ENCODE measurements at places on chromosomes 1 and 21. TPM values are rescaled to one million over a fixed set of nuclear protein-coding genes. Genes with fewer than 3 reads are reported as not detected.

- DNase-seq = no peak
Measured at GRCh38 chr21:42473498-42474042, 22.5 kb downstream of the RSPH1 start.

The OSCP1 gene
- 23.9 TPM for polyA plus RNA-seq

DNA sequence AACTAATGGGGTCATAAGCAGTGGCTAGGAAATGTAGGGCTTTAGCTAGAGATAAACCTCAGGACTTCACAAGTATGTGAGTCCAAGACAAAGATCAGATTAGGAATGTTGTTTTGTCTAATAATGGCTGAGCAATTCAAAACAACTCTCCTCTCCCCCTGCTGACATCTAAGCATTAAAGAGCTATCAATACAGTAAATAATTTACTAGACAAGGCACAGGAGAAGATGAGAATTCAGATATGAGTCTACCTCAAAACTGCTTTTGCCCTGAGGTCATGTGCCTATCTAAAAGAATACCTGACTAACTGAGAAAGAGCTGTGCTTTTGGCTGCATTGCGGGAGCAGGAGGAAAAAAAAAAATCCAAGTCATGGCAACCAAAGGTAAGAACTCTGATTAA is 86.8 kb downstream of the SPATA17 start:
- DNase-seq = no peak

DNA sequence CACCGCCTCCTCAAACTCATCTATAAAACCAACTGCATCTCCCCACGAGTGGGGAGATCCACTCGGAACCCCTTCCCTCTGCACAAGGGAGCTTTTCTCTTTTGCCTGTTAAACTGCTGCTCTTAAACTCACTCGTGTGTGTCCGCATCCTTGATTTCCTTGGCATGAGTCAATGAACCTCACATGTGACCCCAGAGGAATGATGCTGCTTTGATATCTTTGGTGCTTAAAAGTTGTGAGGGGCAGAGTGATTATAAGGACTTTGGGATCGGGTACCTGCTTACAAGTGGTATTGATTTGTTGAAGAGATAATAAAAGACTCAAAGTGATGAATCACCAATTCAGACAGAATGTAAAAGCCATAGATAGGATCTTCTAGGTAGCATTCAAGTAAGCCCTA is 125.3 kb downstream of the GREM2 start:
- no peak for DNase-seq

DNA sequence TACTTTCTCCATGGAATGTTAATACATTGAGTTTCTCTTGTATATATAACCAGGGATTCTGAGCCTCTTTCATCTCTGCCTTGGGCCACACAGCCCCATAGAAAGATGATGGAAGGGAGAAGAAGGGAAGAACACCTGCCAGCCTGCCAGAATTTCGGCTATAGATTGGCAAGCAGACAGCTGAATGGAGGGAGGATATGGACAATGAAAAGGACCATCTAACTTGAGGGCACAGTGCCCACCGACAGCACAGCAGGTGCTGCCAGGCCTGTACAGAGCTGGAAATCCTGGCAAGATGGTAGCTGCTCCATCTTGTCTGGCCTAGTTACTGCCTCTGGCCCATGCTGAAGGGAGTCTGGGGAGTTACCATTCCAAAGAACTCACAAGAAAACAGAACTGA is 244.3 kb downstream of the FGGY start:
- DNase-seq = no peak

The RGS13 gene
- polyA plus RNA-seq = not detected

The RGS8 gene
- polyA plus RNA-seq = 0.07 TPM

The MEF2D gene
- polyA plus RNA-seq = 21.1 TPM

The BCL2L15 gene
- 0.34 TPM for polyA plus RNA-seq

The KRTAP7-1 gene
- polyA plus RNA-seq = not detected

- DNase-seq = no peak
Measured at GRCh38 chr1:180935326-180936109, 22.8 kb downstream of the KIAA1614 start.

DNA sequence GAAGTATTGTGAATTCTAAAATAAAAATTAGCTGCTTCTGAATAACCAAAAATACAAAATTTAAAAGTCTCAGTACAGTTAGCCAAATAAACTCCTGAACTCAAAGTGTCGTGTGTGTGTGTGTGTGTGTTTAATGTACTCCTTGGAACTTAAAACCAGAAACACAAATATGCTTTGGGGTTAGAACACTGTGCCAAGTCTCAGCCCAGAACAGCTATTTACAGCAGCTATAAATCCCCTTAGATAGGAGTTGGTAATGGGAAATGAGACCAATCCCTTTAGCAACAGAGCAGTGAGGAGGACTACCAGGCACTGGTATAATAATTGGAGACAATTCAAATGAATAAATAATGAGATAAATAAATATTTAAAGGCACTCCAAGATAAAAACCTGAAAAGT is 83.1 kb downstream of the PATJ start:
- DNase-seq = no peak

GRCh38 chr21:21463456-21463855 is 465.2 kb downstream of the NCAM2 start:
- DNase-seq = no peak

The PRR9 gene
- not detected for polyA plus RNA-seq

The UBIAD1 gene
- 16.3 TPM for polyA plus RNA-seq

The ASCL5 gene
- polyA plus RNA-seq = 0.11 TPM

- DNase-seq = no peak
Measured at GRCh38 chr1:43293896-43294760, 6.7 kb upstream of the TIE1 start.

The CXADR gene
- 39.4 TPM for polyA plus RNA-seq

The AADACL4 gene
- polyA plus RNA-seq = 1.2 TPM

DNA sequence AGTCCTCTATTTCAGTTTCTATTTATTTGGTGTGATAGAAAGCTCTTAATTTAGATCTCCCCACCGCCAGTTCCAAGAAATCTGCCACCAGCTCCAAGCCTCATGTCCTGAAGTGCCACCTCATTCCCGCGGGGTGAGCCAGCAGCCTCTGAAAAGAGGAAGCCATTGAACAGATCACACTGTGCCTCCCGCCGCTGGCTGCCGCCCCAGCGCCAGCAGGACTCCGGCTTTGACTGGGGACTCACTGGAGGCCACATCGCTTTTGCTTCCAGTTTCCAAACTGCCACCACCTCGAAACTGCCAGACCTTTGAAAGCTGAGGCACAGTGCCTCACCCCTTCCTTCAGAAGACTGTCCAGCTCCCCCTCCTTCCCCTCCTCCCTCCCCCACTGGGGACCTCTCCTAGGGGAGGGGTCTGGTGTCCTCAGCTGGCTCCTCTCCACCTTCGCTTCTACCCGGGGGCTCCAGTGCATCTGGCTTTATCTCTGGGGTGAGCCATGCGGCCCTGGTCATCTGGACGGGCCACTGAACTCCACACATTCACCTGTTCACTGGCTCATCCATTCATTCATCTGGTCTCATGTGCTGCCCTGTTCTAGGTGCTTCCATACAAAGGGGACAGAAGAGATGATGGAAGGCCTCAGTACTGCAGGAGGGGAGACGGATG is 58.9 kb downstream of the VPS26C start:
- no peak for DNase-seq

- no peak for DNase-seq
Measured at GRCh38 chr1:174200746-174201145, 41.4 kb downstream of the RABGAP1L start.

The PLD5 gene
- 1.6 TPM for polyA plus RNA-seq

DNA sequence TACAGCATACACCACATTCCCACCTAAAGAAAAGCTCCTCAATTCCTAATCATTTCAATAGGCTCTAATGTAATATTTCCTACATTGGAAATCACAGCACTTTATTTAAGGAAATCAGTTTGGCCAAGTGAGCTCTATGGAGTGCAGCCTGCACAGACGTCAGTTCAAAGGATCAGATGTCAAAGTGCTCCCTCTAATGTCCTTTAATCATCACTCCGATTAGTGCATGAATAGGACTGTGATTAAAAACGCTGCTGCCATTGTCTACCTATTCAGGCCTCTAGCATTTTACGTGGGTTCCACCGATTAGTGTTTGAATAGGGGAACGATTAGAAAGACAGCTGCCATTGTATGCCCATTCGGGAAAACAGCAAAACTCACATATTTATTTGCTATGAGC is 50.2 kb downstream of the DPYD start:
- DNase-seq = no peak

GRCh38 chr1:185681034-185681633 is 53.1 kb upstream of the HMCN1 start:
- DNase-seq = no peak

DNA sequence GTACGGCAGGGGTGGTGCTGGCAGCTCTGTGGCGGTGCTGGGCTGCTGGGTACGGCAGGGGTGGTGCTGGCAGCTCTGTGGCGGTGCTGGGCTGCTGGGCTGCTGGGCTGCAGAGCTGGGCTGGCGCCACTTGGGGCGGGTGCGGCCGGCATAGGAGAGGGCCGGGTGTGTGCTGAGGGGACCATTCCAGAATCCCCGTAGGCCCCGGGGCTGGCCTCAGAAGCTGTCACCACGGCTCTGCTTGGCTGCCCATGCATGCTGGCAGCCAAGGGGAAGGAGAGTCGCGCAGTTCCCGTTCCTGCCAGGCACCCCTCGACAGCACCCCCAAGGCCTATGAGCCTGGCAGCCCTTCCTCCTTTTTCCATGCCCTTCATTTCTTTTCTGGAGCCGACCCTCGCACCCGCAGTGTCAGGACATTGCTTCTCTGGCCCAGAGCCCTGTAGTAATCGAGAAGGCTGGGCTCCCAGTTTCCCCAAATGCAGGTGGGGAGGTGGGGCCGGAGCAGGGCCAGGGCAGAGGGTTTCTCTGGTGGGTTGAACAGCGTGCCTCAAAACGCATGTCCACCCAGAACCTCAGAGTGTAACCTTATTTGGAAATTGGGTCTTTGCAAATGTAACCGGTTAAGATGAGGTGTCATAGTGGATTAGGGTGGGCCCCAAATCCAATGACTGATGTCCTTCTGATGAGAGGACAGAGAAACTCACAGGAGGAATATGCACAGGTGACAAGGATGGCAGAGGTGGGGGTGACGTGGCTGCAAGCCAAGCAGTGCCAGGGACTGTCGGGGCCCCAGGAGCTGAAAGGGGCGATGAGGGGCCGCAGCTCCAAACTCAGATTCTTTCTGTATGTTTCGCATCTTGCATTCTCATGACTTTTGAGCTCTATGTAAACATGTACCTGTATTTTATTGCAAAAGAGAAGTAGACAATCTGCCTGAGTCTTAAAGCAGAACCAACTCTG is 71.0 kb upstream of the ACTRT2 start:
- DNase-seq = no peak

DNA sequence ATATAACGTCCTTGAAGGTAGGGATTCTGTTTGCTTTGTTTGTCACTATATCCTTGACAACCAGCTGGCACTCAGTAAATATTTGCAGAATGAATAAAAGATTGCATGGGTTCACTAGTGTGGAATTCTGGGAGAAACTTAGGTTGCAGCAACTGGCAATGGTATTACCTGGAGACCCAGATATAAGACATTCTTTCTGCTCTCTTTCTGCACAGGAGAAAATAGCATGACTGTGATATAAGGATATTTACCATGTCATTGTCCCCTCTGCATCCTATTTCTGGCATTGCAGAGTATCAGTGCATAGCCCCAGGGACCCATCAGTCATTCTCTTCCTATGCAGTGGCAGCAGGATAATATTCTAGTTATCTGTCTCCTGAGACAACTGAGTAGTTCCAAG is 308.9 kb upstream of the LRRC7 start:
- no peak for DNase-seq

- DNase-seq = no peak
Measured at GRCh38 chr1:221098471-221099405, 219.5 kb downstream of the HLX start.

DNA sequence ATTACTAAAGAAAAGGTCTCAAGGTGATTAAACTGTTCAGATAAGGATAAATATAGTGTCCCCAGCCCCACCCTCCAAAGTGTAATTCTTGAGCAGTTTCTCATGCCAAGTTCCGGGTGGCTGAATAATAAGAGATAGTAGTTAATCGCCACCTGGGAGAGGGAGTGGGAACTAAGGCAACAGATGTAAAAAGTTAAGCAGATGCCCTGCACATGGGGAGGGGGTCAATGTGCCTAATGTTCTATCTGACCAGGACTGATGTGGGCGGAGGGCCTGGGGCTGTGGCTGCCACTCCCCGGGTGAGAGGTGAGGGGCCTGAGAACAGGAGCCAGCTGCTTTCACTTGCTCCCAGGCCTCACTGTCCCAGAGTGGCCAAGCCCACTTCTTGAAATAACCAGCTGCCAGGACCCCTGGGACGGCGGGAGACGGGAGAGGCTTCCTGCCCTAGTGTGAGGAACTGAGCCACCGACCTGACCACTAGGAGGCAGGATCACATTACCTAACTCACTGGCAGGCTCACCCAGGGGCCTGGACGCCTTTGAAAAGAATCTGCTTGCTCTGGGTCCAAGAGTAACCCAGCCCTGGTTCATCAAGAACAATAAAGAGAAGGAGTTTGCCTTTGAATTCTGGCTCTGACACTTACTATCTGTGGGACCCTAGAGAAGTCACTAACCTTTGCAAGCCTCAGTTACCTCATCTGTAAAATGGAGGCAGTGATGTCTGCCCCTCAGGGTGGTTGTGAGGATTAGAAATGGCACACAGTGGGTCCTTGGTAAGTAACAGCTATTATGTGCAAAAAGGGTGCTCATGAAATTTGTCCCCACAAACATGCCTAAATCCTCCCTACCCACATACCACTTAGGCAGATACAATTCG is 179.2 kb downstream of the ATG4C start:
- peak; percentile 10 for DNase-seq

DNA sequence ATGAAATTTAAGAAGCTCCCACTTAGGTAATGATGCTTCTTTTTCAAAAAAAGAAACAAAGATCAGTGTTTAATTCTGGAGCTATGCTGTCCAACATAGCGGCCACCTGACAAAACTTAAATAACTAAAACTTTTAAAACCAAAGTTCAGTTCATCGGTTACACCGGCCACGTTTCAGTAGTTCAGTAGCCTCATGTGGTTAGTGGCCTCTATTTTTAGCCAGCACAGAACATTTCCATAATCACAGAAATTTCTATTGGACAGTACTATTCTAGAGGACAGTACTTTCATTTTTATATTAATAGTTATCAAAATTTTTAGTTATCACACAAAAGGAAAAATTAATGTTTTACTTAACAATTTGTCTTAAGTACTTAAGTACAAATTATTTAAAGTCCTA is 141.0 kb downstream of the USP25 start:
- no peak for DNase-seq

DNA sequence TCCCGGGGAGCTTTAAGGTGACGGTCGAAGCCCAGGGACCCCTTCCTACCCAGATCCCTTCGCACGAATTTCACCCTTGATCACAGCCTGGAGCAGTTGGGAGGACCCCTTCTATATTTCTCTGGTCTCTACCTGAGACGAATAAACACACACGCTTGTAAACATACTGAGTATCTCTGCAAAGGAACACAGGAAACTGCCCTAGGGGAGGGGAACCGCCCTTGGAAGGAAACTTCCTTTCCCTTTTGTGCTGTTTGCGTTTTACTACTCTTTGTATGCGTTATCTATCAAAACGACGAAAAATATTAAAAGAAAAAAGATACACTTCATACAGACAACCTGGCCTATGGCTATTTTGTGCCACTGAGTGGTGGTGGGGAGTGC is 750 bp downstream of the NECAP2 start:
- no peak for DNase-seq

GRCh38 chr1:168792592-168793125 is 63.7 kb upstream of the DPT start:
- DNase-seq = no peak

- DNase-seq = no peak
Measured at GRCh38 chr1:14804626-14805025, 206.1 kb downstream of the KAZN start.

The CLIC6 gene
- 0.85 TPM for polyA plus RNA-seq
